Adrenal gland (tissue), 19 donors: ENCODE measurements at places on chromosomes 3 and 15. TPM values are rescaled to one million over a fixed set of nuclear protein-coding genes. Genes with fewer than 3 reads are reported as not detected.

Gene GOLGA8J
- polyA plus RNA-seq = not detected

Gene CTXN2
- polyA plus RNA-seq = 0.08 TPM

Gene PDZRN3
- polyA plus RNA-seq = 60.2 TPM

Gene CLDN1
- polyA plus RNA-seq = 39.3 TPM

Gene LMAN1L
- polyA plus RNA-seq = 7.3 TPM

DNA sequence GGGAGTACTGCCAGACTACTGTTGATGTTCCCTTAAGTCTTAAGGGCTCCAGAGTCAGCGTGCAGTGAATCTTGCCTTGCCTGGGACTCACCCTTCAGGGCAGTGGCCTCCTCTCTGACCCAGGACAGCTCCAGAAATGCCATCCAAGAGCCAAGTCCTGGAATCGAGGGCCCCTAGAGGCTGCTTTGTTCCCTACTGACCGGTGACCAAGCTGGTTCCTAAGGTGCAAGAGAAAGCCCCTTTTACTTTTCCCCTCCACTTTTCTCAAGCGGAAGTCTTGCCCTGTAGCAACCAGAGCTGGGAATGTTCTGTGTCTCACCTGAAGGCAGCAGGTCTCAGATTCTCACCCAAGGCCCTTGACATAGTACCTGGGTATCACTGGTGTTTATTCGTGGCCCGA lies 238.0 kb downstream of the DOCK3 start:
- DNase-seq = no peak

GRCh38 chr15:63434576-63435186 lies 53.0 kb upstream of the CA12 start:
- no peak for DNase-seq

- DNase-seq = no peak
These were observed 20.4 kb upstream of the PYDC2 start for GRCh38 chr3:191440532-191440931.

- DNase-seq = no peak
These were observed 221.5 kb upstream of the TBL1XR1 start for GRCh38 chr3:177418787-177419186.

GRCh38 chr3:127734754-127735473 lies 62.2 kb downstream of the ABTB1 start:
- DNase-seq = peak; percentile 52

DNA sequence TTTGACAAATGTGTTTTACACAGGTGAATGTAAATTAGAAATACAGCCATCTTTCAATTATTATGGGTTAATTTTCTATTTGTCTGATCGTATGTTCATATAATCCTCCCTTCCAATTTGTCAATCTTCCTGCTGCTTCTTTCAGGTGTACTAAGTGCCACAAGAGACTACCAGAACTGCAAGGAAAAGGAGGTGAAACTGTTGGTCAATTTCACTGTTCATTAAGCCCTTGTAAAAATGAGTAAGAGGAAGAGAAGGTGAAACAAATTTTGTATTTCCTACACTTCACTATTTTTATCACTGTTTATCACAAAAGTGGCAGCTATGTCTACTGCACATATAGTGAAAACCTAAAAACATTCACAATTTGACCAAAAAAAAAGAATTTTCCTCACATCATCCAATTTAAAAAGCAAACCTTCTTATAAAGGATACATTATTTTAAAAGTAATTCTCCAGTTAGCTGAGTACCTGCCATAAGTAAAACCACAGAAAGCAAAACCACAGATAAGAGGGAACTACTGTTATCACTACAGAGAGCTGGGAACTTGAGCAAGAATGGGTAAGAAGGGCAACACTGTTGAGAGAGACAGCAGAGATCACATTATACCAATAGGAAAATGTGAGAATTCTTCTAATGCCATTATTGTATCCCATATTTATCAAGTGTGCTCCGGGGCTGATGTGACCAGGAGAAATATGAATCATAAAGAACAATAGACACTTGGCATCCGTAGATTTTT lies 163.0 kb downstream of the TBC1D5 start:
- DNase-seq = no peak

GRCh38 chr3:54433846-54434245 lies 311.5 kb downstream of the CACNA2D3 start:
- DNase-seq = no peak

DNA sequence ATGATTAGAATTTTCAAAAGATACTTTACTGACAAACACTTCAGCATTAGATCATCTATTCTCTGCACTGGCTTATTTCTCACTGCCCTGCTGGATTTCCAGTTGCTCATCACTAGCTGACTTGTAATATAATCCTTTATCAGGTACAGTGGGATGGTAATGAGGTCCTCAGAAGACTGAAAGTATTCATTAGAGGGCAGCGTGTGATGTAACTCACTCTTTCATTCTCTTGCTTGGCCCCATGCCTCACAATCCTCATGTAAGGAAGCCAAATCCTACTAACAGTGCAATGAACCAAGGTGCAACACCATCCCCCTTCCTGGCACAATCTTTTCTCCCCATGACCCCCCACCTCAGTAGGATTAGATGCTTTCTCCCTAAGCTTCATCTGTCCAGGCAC lies 289.9 kb downstream of the CTNNB1 start:
- DNase-seq = no peak

DNA sequence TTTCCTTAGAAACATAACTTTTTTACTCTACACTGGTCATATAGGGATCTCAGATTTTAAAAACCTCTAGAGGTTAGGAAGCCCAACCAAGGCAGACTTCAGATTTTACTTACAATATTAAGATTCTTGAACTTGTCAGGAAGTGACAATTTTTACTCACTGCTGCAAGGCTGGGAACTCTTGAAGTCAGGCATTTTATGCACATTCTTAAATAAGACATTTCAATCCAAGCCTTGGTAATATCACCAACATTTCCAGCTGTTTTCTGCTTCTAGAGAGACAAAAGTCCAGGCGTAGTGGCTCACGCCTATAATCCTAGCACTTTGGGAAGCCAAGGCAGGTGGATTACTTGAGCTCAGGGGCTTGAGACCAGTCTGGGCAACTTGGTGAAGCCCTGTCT lies 33.6 kb upstream of the UBP1 start:
- no peak for DNase-seq

- peak; percentile 49 for DNase-seq
These were observed 1.5 kb downstream of the IGF2BP2 start for GRCh38 chr3:185823078-185824044.

DNA sequence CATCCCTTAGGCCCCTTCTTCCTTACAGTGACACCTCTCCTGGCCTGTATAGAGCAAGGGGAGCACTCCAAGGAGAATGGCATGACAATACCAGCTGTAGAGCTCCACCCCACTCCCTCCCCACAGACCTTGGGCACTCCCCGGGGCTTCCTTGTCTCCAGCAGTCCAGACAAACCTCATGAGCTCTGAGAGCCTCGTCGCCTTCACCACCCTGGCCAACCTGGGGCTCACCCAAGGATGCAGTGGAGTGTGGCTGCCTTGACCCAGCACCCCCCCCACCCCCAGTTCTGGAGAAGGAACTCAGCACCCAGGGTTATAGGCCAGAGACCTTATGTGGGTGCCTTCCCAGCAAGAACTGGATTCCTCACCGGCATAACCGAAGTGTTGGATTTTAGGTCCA lies 7.4 kb upstream of the SLCO2A1 start:
- DNase-seq = no peak

DNA sequence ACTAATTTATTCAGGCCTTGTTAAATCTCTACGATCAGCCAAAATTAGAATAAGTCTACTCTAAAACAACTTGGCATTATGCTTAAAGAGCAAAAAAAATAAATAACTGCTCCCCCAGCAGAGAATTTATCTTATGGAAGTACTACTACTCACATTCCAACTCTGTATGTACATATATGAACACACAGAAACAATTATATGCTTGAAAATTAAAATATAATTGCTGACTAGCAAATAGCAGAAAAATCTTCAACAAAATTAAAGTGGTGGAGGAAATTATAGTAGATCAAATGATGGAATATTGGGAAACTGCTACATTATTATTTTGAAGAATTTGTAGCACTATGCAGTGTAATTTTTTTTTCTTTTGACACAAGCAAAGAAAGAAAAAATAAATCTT lies 580.9 kb downstream of the MECOM start:
- DNase-seq = no peak

- no peak for DNase-seq
These were observed 14.0 kb upstream of the ZCWPW2 start for GRCh38 chr3:28334552-28334951.

- DNase-seq = no peak
These were observed 26.6 kb downstream of the IGF2BP2 start for GRCh38 chr3:185797993-185798830.

DNA sequence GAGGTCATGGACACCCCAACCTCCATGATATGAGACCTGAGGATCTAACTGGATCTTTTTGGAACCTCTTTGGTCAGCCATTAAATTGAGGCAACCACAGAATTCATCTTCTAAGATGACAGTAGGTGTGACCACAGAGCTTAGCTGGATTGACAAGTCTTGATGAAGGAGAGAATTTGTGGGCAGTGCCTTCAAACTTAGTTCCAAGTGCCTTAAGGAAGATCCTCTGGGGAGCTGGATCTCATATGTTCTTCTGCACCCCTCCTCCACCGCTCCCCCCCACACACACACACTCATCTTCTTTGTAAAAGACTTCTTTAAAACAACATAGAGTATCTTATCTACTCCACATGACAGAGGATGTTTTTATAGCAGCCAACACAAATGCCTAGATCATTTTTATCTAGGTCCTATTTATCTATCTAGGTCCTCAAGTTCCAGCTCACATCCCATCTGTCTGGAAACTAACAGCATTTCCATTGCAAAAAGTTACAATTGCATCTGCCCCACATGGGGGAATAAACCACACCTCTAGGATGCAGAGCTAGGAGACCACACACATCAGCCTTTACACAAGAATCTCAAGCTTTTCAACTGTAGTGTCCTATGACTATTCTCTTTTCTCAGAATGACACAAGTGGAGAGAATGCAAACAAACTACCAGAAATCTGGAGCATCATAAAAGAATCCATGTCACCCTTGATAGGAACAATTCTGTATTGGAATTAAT lies 37.4 kb downstream of the WWTR1 start:
- no peak for DNase-seq

DNA sequence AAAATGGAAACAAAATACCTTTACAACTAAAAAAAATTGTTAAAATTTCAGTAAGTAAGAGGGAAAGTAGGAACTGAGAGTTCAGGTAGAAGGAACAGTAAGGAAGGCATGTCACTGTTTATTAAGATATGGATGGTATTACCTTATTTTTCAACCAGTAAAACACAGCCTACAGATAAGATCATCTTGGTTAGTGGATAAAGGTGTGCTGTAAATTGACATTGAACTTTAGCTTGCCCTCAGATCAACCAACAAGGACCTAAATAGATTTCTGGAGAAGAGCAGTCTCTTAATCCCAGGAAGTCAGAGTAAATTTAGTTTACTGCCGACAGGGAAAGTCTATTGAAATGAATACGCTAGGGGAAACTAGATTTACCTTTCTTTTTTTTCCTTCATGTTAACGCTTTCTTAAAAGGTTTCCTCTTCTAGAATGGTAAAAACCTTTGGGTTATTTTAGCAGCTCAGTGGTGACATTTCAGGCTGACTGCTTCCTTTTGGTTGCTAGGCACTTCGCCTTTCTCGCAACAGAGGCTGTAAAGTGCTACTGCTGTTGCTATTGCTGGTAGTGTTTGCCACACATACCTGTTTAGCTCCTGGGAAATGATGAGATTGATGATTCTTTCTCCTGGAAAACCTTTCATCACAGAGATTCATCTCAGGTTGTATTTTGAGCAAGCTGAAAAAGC lies 12.9 kb downstream of the DZIP3 start:
- no peak for DNase-seq

DNA sequence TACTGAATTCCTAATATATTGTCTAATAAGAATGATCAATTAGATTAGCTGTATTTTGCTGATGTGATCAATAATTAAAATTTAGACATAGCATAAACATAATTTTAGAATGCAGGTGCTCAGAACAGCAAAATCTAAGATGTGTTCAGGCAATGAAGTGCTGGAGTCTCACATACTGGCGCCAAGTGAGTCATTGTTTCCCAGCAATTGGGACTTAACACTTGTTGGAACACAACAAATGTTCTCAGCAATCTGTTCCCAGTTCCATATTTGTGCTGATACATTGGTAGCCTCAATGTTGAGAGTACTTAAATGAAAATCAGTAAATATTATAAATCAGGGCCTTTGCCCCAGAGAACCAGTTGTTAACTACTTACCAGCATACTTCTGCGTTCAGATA lies 619.0 kb downstream of the ROBO1 start:
- no peak for DNase-seq
